ENCODE measurements at places on chromosomes 2 and 18. TPM values are rescaled to one million over a fixed set of nuclear protein-coding genes. Genes with fewer than 3 reads are reported as not detected.

EFEMP1 gene
- total RNA-seq = 25.5 TPM

- no peak overlapping the region for H3K4me3 ChIP-seq
- H3K36me3 ChIP-seq = no peaks in the 10 kb centered on the region
- no peak for DNase-seq
- no peaks in the 10 kb centered on the region for H3K4me1 ChIP-seq
- no peaks in the 10 kb centered on the region for H3K27me3 ChIP-seq
These were observed 55.0 kb downstream of the GORASP2 start for GRCh38 chr2:170984079-170984478.

GRCh38 chr2:161422816-161423403 is 6.8 kb downstream of the TBR1 start:
- H3K27me3 ChIP-seq = peaks cover 100% of the 10 kb centered on the region
- peak overlapping the region; percentile 41 for H3K4me3 ChIP-seq
- no peak overlapping the region for H3K27ac ChIP-seq
- H3K36me3 ChIP-seq = no peaks in the 10 kb centered on the region

TRIM54 gene
- total RNA-seq = not detected

DNA sequence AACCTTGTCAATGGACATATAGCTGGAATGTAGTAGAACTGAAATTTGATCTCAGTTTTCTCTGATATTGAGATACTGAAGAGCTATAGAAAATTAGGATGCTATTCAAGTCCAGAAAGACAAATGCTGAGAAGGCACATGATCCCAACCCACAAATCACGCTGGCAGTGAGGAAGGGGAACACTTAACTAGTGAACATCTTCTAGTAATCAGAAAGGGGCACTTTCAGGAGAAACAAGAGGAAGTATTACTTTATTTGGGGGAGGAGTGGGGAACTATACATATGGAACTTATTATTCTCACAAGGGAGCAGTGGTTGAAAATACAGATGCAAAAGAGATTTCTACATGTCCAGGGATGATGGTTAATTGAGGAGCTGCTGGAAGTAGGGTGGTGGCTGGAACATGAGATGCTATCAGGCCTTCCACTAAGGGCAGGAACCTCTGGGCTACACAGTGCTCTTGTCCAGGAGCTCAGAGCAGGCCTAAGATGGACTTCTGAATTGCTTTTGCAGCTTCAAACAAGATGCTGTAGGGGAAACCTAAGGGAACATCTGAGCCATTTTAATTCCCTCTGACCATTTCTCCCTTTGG is 79.3 kb downstream of the TGFA start:
- H3K27me3 ChIP-seq = no peaks in the 10 kb centered on the region
- H3K4me3 ChIP-seq = no peak overlapping the region
- peaks cover 22% of the 10 kb centered on the region for H3K4me1 ChIP-seq
- H3K27ac ChIP-seq = no peak overlapping the region
- H3K36me3 ChIP-seq = no peaks in the 10 kb centered on the region

- H3K27ac ChIP-seq = no peak overlapping the region
- H3K4me1 ChIP-seq = no peaks in the 10 kb centered on the region
- DNase-seq = no peak
- H3K4me3 ChIP-seq = no peak overlapping the region
- no peaks in the 10 kb centered on the region for H3K36me3 ChIP-seq
- no peaks in the 10 kb centered on the region for H3K27me3 ChIP-seq
These were observed 139.1 kb downstream of the IRS1 start for GRCh38 chr2:226660526-226660925.

DNA sequence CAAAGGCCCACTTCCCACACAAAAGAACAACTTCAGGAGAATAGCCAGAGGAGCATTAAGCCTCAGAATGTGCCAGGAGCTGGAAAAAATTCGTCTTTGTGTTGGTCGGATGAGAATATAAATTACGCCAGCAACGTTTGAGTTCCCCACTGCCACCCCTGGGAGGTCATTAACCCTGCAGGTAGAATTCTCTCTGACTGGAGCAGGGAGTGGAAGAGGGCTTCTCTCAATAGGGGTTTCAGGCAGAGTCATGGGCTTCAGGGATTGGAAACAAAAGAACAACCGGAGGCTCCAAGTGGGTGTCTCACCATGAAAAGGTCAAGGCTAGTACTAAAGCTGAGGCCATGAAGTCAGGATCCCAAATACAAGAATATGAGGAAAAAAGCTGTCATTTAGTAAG is 69.0 kb upstream of the DDX18 start:
- DNase-seq = peak; percentile 10
- H3K27ac ChIP-seq = no peak overlapping the region
- H3K36me3 ChIP-seq = no peaks in the 10 kb centered on the region
- H3K4me3 ChIP-seq = no peak overlapping the region
- no peaks in the 10 kb centered on the region for H3K27me3 ChIP-seq
- peaks cover 6% of the 10 kb centered on the region for H3K4me1 ChIP-seq

GRCh38 chr2:58698620-58699019 is 457.5 kb upstream of the FANCL start:
- H3K4me3 ChIP-seq = no peak overlapping the region
- no peak for DNase-seq

DNA sequence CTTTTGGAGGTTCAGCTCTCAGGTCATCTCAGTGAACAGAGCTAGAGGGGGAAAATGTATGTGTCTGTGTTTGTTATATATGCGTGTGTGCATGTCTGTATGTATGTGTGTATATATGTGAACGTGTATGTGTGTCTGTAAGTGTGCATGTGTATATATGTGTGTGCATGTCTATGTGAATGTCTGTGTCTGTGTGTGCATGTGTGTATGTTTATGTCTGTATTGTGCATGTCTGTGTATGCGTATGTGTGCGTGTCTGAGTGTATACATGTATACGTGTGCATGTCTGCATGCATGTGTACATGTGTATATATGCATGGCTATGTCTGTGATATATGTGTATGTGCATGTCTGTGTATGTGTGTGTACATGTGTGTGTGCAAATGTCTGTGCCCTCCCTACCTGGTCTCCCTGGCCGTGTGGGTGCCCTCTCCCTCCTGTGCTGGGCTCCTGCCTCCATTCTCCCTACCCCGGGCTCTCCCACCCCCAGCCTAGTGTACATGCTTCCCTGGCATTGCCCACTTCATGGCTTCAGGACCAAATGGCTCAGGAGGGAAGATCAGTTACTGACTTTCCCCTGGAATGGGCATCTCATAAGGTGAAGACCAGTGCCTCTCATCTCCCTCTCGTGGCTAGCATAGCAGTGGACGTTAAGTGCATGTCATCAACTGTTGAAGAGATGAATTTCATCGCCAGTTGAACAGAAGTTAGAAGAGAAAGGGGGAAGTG is 49.9 kb downstream of the TRAF3IP1 start:
- no peaks in the 10 kb centered on the region for H3K27me3 ChIP-seq
- H3K4me1 ChIP-seq = no peaks in the 10 kb centered on the region
- no peaks in the 10 kb centered on the region for H3K36me3 ChIP-seq
- no peak for DNase-seq
- H3K27ac ChIP-seq = no peak overlapping the region

ANKRD29 gene
- 0.81 TPM for total RNA-seq

GRCh38 chr2:239129147-239129920 is 271.5 kb downstream of the HDAC4 start:
- no peak overlapping the region for H3K27ac ChIP-seq
- no peaks in the 10 kb centered on the region for H3K36me3 ChIP-seq
- H3K27me3 ChIP-seq = no peaks in the 10 kb centered on the region
- H3K4me1 ChIP-seq = no peaks in the 10 kb centered on the region
- no peak overlapping the region for H3K4me3 ChIP-seq
- DNase-seq = no peak

SERPINB11 gene
- not detected for total RNA-seq
